M059J (cell line): ENCODE measurements at places on chromosomes 5 and 9. TPM values are rescaled to one million over a fixed set of nuclear protein-coding genes. Genes with fewer than 3 reads are reported as not detected.

GRCh38 chr5:59665086-59665831, 228.3 kb downstream of the PDE4D start:
- no peak for DNase-seq

- DNase-seq: peak; percentile 66
These were observed 200.5 kb upstream of the ACTBL2 start for GRCh38 chr5:57683036-57683630.

- DNase-seq: peak; percentile 81
These were observed at the start of gene NSG2 for GRCh38 chr5:174045470-174046025. Gene NSG2 (plus strand): TSS chr5:174045706. CDS start chr5:174046756, 1,050 bp downstream.

- DNase-seq: no peak
These were observed 21.5 kb upstream of the WDR38 start for GRCh38 chr9:124831642-124832364.

- no peak for DNase-seq
These were observed 120.6 kb upstream of the PUM3 start for GRCh38 chr9:2964470-2964869.

FGF10 gene
- not detected in 2 replicates for total RNA-seq

PFDN1 gene
- total RNA-seq: 115 and 145 TPM in 2 replicates

PCDHGA4 gene
- 0.17 and 0.91 TPM in 2 replicates for total RNA-seq

AJM1 gene
- total RNA-seq: 0.15 and 1.1 TPM in 2 replicates
